Effector CD4-positive, alpha-beta T cell (primary cell): ENCODE measurements at places on chromosomes 7 and 10.

GRCh38 chr10:116067825-116068224 lies 205.2 kb downstream of the GFRA1 start:
- no peak for DNase-seq

DNA sequence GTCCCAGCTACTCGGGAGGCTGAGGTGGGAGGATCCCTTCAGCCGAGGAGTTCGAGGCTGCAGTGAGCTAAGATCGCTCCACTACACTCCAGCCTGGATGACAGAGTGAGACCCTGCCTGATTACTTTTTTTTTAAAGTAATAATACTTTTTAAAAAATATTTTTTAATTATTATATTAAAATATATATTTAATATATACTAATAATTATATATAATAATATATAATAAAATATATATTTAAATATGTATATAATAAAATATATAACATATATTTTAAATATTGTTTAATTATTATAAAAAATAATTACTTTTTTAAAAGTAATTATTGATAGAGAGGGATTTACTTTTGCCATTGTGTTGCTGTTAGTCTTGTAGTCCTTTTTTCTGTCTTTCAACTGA lies 169.2 kb downstream of the GALNT17 start:
- DNase-seq: no peak

GRCh38 chr10:123883673-123884320 lies 7.8 kb downstream of the CPXM2 start:
- DNase-seq: no peak

DNA sequence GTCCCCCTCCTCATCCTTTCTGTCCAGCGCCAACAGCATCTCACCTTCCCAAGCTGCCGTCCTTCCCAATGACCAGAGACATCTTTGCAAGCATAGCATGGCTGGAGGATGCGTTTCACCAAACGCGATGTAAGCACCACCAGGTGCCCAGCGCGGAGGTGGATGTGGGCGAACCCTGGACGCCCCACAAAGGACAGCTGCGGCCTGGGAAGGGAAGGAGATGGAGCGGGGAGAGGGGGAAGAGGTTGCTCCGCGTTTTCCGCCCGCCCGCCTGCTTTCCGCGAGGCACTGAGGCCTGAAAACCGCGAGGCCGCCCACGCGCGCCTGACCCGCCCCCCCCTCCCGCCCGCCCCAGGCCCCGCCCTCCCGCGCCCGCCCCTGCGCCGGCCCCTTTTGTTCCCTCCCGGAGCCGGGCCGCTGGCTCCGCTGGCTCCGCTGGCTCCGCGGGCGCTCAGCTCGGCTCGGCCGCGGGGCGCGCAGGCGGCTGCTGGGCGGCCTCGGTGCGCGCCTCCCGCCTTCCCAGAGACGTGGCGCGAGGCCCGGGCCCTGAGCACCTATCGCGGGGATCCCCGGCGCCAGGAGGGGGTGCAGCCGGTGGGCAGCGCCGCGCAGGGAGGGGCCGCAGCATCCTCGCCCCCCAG lies at the start of gene CLIP2:
Gene CLIP2, plus strand, starts transcription at position 390 of the 641 bp plus-strand sequence. CDS start 28,140 bp downstream, outside the sequence.
- DNase-seq: peak; percentile 65

DNA sequence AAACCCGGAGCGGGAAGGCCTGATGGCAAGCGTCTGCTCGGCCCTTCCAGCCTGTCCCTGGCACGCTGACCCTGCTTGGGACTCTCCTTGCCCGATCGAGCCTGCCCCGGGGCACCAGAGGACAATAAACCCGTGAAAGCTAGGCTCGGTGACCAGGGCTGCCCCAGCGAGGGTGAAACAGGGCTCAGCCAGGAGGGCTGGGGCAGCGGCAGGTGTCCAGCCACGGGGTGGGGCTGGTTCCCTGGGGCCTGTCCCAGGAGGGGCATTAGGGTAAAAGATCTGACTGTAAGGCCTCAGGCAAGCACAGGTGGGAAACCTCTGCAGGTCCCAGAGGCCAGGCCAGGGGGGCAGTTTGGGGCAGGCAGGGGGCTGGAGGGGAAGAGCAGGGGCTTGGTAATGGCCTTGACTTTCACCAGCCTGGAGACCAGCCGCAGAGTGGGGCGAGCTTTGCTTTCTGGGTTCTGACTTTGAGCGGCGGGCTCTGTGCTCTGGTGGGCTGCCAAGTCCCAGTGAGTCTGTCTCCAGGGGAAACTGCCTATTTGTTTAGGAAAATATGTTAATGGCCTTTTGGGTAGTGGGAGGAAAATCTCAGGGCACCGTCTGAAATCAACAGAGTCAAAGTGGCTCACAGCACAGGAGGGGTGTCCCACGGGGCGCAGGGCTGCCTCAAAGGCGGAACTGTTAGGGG lies 68.2 kb upstream of the INPP5A start:
- DNase-seq: no peak

DNA sequence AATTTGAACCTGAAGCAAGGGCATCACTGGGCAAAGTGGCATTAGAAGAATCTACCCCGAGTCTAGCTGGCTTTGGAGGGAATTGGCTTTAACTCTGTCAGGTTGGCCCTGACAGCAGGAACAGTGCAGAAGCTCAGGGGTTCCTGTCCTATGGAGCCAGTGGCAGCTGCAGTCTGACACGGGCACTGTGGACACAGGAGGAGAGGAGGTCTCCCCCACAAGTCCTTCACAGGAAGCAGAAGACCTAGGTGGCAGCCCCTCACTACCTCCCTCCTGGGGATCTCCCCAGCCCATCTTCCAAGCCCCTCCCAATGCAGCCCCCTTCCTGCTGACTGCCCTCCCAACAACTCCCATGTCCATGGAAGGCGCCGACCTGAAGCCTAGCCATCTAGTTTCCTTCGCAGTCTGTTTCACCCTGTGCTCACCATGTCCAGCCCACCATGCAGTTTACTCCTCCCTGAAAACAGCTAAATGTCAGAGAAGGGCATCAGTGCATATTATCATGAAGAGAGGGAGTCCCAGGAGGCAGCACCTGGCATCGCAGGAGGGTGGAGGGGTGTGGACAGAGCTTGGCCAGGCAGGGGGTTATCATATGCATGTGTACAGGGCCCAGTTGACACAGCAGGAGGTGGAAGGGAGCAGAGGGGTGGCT lies 17.9 kb upstream of the GDF10 start:
- DNase-seq: no peak

GRCh38 chr7:91852263-91852741 lies 28.2 kb downstream of the MTERF1 start:
- DNase-seq: no peak

DNA sequence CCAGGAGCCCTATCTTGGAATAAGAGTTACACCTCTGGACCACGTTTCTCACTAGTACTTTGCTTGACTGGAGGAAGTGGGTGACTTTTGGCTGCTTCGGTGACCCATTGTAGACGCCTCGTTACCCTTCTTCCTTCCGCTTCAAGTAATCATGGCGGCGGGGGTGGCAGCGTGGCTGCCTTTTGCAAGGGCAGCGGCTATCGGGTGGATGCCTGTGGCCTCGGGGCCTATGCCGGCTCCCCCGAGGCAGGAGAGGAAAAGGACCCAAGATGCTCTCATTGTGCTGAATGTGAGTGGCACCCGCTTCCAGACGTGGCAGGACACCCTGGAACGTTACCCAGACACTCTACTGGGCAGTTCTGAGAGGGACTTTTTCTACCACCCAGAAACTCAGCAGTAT lies 1.5 kb downstream of the KCND2 start:
- no peak for DNase-seq

GRCh38 chr7:84508606-84509005 lies 314.0 kb upstream of the SEMA3A start:
- DNase-seq: no peak

DNA sequence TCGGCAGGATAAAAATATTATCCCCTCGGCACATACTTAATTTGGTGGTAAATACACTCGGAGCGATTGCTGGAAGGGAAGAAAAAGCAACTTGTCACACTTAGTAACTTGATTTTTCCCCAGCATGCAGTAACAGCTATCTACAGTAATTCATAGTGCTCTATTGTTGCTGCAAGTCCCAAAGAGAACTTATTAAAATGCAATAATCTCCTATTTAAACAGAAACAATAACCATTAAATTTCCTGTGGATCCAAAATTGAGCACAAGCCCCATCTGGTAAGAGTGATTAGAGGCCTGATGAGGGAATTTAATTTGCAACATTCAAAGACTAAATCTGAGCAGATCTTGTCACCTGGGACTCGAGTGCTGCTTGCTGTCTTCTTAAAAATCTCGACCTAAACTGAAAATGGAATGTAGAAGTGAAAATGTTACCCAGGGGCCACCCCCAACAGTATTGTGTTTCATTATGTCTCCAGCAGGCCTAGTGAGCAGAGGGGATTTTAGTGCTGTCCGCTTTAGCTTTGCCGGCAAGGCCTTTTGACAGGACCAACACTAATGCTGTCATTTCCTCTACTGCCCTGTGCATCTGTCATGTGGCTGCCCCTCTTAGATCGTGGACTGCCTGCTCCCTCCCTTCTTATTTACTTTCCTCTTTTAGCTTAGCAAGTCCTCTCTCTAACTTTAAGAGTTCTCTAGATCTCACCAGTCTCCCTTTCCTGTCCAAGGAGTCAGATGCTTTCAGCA lies 639.7 kb downstream of the AUTS2 start:
- no peak for DNase-seq

DNA sequence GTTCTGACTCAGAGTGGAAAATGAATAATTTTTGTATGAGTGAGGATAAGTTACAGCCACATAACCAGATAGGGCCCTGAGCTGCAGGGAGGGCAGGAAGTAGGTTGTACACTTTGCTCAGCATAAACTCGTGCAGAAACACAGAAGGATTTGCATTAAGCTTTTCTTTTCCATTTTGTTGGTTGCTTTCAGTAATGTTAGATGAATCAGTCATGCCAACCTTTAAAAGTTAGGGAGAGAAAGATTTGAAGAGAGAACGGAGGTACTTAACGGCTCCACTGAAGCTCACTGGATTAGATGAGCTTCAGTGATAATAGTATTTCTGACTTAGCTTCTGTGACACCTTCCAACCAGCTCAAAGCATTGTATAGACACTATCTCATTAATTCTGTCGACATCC lies 348.1 kb downstream of the GATA3 start:
- peak; percentile 30 for DNase-seq

- DNase-seq: no peak
Observed at GRCh38 chr7:26624839-26625238, 239.6 kb downstream of the SKAP2 start.

- DNase-seq: no peak
Observed at GRCh38 chr7:48424731-48425130, 253.5 kb downstream of the ABCA13 start.

GRCh38 chr10:10792681-10793080 lies 225.0 kb upstream of the CELF2 start:
- no peak for DNase-seq

GRCh38 chr10:130146042-130146441 lies 9.9 kb downstream of the GLRX3 start:
- DNase-seq: no peak

- no peak for DNase-seq
Observed at GRCh38 chr7:121966276-121966934, 93.4 kb downstream of the PTPRZ1 start.

DNA sequence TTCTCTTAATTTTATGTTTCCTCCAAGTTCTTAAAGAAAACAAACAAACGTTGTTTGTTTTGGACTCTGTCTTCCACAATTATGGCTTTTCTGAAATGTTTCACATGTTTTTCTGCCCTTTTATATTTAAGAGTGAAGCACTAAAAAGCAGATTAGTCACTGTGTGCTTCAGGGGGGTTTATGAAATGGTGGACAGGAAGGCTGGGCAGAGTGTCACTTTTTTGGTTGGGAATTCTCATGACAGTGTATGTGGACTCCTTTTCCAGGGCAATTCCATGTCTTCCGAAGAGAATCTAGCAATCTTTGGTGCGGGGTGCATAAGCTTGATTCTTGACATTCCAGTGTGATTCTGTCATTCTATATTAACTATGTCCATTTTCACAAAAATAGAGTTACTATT lies 669.4 kb downstream of the PARD3 start:
- no peak for DNase-seq

GRCh38 chr7:32058002-32058401 lies 12.2 kb downstream of the PDE1C start:
- DNase-seq: no peak

GRCh38 chr10:116715839-116716377 lies 26.5 kb downstream of the HSPA12A start:
- DNase-seq: no peak

DNA sequence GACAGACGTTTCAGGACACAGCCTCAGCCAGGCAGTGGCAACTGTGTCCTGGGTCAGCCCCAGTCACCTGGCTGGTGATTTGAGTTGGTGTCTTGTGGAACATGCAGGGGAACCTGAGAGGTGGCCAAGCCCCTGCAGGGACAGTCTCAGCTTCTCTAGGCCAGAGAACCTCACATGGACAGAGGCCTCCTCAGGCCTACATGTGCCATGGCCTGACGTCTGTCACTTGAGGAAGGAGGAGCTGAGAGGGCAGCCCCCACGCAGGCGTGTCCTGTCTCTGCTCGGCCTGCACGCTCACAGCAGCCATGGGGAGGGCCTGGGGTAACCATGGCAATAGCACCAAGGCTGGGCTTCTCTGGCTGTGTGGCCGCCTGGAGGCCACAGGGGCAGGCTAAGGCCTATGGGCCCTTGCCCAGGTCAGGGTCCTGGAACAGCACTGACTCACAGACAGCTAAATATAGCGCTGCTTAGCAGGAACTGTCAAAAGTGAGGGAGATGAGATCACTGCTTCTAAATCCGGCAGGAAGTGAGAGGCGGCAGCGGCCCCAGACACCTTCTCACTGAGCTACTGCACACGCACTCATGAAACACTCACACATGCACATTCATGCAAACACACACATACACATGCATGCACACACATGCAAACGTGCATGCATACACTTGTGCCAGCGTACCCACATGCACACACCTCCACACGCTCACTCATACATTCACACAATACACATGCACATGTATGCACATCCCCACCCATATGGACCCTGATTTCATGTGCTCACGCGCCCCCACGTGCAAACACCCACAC lies 57.0 kb downstream of the YKT6 start:
- DNase-seq: peak; percentile 25

DNA sequence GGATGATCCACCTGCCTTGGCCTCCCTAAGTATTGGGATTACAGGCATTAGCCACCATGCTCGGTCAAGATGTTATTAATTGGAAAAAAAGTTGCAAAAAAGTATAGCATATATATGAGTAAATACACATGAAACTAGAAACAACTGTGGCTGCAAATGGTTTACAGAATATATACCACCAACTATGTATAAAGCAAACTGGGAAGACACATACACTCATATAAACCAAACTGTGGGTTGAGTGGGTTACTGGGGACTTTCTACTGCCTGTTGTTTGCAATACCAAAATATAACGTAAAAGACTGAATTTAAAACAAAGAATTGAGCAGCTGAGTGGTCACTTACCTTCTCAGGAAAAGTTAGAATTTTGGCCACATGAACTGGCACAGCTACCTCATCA lies 8.1 kb downstream of the POLR3A start:
- DNase-seq: no peak

DNA sequence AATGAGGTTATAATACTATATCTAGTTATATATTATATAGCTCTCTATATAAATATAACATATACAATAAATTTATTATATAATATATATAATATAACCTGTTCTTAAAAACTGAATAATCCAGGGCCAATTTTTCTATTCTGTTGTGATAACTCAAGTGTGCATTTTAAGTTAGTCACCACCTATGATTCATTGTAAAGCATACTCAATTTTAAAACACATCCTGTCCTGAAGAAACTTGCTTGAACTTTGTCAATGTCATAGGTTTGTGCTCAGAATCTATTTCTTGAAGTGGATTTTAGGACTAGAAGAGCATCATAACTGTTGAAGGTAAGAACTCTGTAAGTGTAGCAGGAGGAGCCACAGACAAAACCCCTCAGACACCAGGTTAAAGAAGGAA lies 1209.8 kb downstream of the REEP3 start:
- DNase-seq: no peak
